ENCODE measurements at places on chromosomes 13 and 19.

DNA sequence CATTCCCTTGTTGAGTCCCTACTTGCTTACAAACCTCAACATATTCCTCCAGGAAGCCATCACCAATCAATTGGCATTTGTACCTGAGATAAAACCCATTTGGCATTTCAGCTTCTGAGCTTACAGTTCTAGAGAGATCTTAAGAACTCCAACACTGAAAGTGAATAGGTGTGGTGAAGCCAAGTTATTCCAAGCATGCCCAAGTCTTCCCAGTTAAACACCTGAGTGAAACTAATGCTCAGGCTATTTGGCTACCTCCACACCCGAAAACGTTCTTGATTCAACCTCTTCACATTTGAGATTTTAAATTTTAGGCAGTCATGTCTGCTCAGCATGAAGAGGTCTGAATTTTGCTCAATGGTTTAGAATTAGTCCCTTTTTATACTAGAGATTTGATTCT is 2.5 kb upstream of the SCEL start:
- no peak for DNase-seq

GRCh38 chr13:29948791-29949190 is 98.4 kb upstream of the UBL3 start:
- DNase-seq, result no peak

DNA sequence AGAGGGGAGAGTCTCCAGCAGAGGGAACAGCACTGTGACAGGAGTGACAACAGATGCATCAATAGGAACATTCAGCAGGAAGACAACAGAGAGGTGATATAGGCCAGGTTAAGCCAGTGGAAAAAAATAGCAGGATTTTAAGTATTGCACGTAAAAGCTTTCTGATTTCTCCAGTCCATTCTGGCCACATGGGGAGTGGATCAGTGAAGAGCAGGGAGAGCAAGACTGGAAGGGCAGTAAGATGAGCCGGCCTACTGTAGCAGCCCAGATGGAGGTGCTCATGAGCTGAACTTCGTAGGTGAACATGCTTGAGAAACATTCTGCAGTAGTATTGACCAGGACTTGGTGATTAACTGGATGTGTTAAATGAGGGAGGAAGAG is 1.7 kb downstream of the UTP14C start:
- DNase-seq, result no peak

DNA sequence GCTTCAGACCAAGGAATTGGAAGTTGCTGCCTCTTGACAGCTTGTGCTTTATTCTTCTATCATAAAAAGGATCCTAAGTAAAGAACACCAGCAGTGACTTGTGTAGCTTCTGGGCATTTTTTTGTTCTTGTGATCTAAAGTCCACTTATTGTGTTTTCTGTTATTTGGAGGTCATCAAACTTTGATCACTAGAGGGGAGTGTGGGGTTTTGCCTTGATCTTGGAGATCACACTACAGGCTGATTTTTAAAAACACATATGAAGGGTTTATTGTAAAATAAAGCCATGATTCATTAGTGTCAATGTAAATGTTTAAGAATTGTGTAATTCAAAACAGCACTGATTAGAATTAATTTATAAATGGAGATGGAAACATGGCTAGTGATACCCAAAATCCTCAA is 328.7 kb upstream of the EDNRB start:
- DNase-seq, result no peak

DNA sequence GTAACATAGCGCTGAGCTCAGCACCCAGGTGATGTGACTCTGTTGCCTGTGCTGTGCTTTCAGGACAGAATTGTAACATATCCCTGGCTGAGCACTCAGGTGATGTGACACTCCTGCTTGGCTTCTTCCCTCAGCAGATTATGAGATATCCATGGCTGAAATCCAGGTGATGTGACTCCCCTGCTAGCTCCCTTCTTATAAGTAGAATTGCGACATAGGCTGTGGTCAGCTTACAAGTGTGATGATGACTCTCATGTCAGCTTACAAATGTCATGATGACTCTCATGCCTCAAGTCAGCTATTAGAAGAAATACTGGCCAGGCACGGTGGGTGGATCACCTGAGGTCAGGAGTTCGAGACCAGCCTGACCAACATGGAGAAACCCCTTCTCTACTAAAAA is 14.3 kb upstream of the ZNF429 start:
- DNase-seq, result no peak

DNA sequence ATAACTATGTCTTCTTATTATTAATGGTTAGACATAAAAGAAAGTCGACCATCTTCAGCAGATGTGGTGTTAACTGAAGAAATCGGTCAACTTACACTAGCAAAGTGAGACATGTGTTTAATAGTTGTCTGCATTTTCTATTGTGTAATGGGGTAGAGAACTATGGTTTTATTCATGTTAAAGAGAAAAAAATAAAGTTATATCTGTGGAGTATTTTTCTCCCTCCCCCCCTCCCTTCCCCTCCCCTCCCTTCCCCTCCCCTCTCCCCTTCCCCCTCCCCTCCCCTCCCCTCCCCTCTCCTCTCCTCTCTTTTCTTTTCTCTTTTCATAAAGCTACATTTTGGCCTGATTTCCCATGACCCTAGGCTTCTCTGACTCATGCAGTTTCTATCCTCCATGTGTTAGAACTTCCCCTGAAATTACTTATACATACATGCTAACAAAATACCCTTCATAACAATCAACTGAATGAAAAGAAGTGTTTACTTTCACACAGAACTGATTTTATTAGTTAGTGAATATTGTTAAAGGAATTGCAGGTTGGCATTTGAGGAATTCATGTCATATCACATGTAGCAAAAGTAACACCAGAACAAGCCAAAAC is 1431.0 kb upstream of the ATXN8OS start:
- DNase-seq, result no peak

GRCh38 chr13:21405309-21405708 is 53.8 kb downstream of the ZDHHC20 start:
- DNase-seq, result no peak

- no peak for DNase-seq
These were observed 5.4 kb downstream of the LMTK3 start for GRCh38 chr19:48506138-48506733.

GRCh38 chr13:107573184-107573583 is 642.2 kb downstream of the LIG4 start:
- DNase-seq, result no peak

DNA sequence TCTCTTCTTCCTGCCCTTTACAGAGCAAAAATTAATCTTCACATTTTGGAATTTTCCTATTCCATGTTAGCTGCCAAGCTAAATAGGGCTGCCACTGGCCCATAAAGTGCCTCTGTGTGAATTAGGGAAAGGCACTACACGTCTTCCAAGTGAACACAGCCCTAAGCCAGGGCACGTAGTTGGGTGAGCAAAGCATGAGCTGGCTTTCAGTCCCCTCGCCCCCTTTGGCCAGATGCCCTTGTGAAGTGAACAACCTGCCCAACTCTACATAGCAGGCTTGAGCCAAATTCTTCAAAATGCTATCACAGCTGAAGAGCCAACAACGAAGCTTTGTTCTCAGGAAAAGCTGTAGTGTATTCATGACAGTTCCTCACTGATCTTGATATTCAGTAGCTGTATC is 213.1 kb downstream of the OXGR1 start:
- DNase-seq, result no peak

DNA sequence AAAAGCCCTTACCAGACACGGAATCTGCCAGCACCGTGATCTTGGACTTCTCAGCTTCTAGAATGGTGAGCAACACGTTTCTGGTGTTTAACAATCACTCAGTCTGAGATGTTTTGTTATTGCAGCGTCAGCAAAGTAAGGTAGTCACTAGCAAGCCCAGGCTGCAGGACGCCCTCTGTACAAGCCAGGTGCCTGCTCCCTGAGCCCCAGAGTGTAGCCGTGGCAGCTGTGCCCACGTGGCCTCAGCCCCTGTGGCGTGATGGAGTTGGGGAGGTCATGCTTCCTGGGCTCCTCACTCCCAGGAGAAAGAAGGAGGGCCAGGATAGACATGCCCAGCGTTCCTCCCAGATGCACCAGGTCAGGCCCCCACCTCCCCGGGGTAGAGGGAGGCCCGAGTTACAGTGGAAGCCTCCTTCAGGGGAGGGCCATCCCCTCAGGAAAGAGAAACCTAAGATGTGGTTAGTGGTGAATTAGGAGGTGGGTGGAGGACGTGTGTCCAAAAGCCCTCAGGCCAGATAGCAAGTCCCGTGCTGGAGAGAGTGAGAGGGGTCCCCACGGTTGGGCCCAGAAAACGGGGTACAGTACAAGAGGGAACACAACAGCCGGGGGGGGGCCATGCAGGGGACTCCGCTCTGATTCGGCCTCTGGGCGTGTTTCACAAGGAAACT is 169.6 kb upstream of the SOX1 start:
- no peak for DNase-seq

GRCh38 chr13:42883771-42884467 is 102.5 kb downstream of the FAM216B start:
- no peak for DNase-seq

DNA sequence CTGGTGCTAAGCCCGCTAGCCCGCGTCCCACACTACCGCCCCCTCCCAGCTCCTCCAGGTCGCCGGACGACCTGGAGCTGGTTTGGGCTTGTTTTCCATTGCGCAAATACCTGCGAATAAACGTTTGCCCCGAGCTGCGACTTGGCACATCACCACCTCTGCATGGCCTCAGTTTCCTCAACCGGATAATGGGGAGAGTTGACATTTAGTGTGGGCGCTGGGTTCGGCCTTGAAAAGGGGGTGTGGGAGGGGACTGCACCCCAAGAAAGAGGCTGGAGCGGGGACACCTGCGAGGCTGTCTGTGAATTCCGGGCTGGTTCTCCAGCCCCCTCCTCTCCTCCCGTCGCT is 11.0 kb upstream of the JUND start:
- no peak for DNase-seq

- no peak for DNase-seq
These were observed 25.9 kb upstream of the ABCC4 start for GRCh38 chr13:95327190-95327589.

- DNase-seq, result no peak
These were observed 62.9 kb downstream of the CHST8 start for GRCh38 chr19:33684538-33685232.

DNA sequence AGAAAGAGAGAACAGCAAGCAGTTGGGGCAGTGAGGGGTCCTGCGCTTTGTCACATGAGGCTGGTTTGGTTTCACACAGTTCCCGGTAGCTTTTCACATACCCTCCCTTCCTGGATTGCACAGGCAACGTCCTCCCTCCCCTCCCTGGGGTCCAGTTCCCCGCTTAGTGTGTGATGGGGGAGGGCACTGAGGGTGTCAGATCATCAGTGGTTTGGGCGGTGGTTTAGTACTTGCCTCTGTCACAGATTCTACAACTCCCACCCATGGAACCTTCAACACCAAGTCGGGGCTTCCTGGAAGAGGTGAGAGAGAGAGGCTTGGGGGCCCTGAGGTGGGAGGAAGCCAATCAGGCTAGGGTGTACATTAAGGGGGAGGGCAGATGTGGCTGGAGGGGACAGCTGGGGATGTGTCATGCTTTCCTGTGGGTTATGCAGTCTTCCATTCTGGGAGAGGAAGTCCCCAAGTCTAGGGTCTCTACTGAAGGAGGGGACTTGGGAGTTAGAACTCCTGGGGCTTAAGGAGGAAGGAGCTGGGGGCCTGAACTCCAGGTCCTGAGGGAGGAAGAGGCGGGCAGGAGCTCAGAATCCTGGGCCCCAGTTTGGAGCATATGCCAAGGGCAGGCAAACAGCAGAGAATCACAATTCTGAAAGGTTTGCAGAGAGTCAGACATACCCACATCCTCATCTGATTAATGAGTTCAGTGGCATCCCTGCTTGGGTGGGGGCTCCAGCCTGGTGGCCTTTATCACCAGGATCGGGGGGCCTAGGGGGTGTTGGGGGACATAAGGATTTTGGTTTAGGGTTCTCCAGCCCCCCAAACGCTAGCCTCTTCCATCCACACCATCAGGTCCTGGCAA is at the start of gene NKG7:
TSS of gene NKG7 (minus strand) at position 6 of the 856 bp plus-strand sequence. CDS start 119 bp downstream, outside the sequence.
- no peak for DNase-seq

- DNase-seq, result no peak
These were observed 84.9 kb downstream of the RGCC start for GRCh38 chr13:41542281-41542680.

DNA sequence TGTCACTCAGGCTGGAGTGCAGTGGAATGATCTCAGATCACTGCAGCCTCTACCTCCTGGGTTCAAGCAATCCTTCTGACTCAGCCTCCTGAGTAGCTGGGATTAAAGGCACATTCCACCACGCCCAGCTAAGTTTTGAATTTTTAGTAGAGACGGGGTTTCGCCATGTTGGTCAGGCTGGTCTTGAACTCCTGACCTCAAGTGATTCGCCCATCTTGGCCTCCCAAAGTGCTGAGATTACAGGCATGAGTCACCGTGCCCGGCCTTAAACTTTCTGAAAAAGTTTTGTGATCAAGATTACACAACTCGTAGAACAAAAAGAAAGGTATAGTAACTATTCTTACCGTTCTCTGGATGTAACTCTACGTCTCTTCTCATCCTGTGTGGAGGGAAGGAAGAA is 21.2 kb downstream of the DNMT1 start:
- DNase-seq, result no peak

DNA sequence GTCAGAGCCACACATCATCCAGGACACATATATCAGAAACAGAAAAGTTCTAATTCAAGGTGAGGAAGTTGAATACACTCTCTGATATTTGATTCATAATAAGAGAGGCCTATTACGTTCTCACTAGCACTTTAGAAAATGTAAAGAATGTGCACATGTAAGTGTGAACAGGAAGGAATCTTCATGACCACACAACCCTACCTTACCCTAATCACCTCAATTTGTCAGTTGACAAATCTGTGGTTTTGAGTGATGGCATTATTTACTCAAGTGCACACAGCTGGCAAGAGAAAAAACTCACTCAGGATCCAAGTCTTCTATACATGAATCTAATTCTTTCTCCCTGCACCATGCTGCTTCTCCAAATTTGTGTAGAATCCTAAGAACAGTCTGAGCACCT is 445.8 kb downstream of the SUCLA2 start:
- no peak for DNase-seq

Measured in GOT3 (cell line).